ENCODE measurements at places on chromosomes 6 and 20. TPM values are rescaled to one million over a fixed set of nuclear protein-coding genes. Genes with fewer than 3 reads are reported as not detected.
A peak's percentile ranks its signal among the peaks of the same experiment; 100 is the strongest.

GRCh38 chr20:49219924-49220831 lies 962 bp downstream of the DDX27 start:
- DNase-seq: no peak

DNA sequence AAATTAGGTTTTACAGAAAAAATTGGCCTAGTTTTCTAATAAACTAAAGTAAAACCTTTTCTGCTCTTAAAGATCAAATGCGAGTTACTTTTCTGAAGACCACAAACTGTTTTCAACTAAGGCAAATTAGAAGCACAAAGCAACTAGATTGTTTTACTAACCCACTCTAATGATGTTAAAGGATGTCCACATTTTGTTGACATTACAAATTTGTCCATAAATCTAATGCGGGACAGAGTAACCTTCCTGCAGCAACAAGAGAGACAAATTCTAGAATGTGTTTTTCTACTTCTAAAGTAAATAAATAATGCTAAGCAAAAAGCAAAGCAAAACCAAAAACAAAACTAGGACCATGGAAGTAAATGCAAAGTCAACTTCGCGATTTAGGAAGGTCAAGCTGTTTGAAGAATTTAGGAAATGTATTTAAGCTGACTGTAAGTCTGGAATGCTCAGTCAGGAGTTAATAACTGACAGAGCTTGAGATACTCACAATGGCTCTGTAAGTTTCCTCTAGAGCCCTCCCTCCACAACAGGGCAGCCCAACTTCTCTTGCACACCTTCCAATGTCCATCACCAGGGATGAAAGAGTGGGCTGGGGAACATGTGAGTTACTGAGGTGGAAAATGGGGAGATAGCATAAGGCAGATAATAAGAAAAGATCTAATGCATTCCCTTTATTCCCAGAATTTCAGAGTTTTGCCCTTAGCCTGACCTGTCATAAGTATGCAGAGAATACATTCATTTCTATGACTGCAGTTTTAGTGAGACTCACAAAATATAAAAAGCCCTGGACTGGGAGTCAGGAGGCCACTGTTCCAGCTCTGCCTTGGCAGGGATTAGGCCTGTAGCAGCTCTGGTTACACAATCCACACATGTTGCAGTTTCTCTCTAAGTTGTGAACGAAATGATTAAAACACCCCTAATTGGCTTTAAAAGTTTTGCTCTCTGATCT lies 158.8 kb downstream of the FOXA2 start:
- no peak for DNase-seq

GRCh38 chr20:38237381-38237780 lies 23.2 kb downstream of the KIAA1755 start:
- DNase-seq: no peak

- no peak for DNase-seq
These were observed 9.2 kb upstream of the BPIFB6 start for GRCh38 chr20:33022289-33022688.

DNA sequence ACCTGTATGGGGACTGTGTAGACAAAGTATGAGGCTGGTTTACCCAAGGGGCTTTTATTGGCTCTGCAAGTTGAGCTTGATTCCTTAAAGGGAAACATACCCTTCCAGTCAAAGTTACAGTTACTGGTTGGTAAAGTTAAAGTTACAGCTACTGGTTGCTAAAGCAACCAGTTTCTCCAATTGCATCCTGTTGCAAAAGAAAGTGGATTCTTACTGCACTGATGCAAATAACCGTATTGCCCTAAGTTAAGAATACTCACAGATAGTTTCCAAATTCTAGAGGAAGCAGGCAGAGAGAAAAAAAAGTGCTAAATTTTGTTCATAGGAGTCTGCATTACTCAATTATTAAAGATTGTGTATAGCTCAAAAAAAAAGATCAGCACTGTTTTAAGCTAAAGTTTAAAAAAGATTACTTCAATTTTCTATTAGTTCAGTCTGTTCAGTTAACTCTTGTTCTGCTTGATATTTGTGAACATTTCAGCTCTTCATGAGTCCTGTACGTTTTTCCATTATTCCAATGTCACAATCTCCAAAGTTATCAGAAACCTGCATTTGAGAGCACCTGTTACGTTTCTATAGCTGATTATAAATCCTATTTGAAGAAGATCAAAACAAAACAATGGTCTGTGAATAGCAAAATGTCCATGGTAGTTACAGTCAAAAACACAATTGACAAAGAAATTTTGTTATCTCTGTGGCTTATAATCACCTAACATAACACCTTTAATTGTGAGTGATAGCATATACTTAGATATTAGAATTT lies 8.6 kb upstream of the IL22RA2 start:
- no peak for DNase-seq

GRCh38 chr6:12066297-12066696 lies 54.2 kb downstream of the HIVEP1 start:
- DNase-seq: no peak

GRCh38 chr6:157274471-157275226 lies 48.7 kb downstream of the TMEM242 start:
- peak; percentile 59 for DNase-seq

- peak; percentile 30 for DNase-seq
These were observed 902 bp downstream of the SAMHD1 start for GRCh38 chr20:36950414-36951197.

DNA sequence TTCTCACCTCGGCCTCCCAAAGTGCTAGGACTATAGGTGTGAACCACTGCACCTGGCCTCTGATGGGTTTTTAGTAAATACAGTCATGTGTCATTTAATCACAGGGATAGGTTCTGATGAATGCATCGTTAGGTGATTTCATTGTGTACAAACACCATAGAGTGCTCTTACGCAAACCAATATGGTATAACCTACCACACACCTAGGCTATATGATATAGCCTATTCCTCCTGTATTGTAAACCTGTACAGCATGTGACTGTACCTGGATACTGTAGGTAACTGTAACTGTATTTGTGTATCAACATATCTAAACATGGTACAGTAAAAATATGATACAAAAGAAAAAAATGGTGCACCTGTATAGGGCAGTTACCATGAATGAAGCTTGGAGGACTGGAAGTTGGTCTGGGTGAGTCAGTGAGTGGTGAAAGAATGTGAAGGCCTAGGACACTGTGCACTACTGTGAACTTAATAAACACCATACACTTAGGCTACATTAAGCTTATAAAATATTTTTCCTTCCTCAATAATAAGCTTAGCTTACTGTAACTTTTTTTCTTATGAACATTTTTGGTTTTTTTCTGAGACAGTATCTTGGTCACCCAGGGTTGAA lies 10.0 kb downstream of the BICRAL start:
- DNase-seq: peak; percentile 43

DNA sequence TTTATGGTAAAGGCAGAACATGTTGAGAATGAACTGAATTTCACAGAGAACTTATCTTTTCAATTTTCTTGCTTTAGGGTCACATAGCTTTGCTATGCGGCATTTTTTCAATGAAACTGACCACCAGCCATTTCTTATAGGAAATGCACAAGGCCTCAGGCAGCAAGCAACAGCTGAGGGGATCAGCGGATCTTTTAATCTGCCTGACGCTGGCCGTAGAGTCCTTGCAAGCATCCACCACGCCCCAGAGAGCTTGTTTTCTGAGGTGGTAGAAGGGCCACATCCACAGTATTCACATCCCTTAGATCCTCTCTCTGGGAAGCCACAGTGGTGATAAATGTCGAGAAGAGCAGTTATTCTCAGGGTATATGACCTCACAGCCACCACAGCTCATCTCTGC lies 34.3 kb downstream of the FLRT3 start:
- DNase-seq: no peak

DNA sequence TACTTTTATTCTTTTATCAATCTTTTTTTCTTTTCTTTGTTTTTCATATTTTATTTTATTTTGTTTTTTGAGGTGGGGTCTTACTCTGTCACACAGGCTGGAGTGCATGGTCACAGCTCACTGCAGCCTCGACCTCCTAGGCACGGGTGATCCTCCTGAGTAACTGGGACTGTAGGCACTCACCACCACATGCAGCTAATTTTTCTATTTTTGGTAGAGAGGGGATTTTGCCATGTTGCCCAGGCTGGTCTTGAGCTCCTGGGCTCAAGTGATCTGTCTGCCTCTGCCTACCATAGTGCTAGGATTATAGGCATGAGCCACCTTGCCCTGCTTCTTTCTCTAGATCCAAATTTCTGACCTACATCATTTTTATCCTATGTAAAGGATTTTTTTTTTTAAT lies 153.2 kb downstream of the CDKAL1 start:
- no peak for DNase-seq

- DNase-seq: no peak
These were observed 377.6 kb upstream of the ZFP64 start for GRCh38 chr20:52569201-52569600.

- no peak for DNase-seq
These were observed 332.1 kb downstream of the UTRN start for GRCh38 chr6:144617191-144617590.

DNA sequence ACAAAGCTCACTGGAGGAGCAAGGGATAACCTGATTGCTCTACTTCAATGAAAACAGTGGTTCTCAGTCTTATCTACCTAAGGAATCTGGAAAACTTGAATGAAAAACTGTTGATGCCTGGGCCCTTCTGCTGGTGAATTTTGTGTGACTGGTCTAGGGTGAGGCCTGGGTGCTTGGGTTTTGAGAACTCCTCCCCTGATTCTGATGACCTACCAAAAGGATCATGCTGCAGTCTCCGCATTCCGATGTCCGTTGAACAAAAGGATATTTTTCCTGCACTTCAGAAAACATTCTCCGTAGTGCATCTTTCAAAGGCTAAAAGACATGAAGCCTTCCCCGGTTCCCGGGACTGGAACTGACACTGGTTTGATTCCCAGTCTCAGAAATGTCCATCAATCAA lies 157.9 kb downstream of the SYNDIG1 start:
- DNase-seq: no peak

GRCh38 chr20:62982124-62983075 lies 24.4 kb downstream of the BHLHE23 start:
- no peak for DNase-seq

The FAM209B gene
- total RNA-seq: not detected

The HSPA12B gene
- total RNA-seq: not detected

The COL12A1 gene
- total RNA-seq: 192 TPM

The BTN1A1 gene
- not detected for total RNA-seq

The OXT gene
- not detected for total RNA-seq

The CAPN11 gene
- 2.0 TPM for total RNA-seq

The ANGPT4 gene
- 0.07 TPM for total RNA-seq

The FNDC11 gene
- total RNA-seq: 0.45 TPM

Data from mammary epithelial cell (primary cell).